ENCODE measurements at places on chromosomes 12 and 14.
A peak's percentile ranks its signal among the peaks of the same experiment; 100 is the strongest.

DNA sequence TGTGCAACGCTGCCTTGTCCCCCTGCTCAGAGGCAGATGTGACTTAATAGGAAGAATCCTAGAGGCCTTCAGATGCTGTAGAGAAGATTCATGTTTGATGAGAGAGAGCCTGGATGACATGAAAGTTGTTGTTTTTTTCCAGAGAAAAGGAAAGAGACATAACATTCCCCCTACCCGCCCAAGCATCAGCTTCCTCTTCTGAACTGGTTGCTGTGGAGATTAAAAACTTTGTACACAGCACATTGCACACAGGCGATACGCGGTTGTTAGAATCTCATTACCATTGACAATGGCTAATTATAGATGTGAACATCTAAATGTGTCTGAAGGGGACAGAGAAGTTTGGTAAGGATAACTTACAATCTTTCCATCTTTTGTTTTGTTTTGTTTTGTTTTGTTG, 13.6 kb upstream of the ETFBKMT start:
- H3K27ac ChIP-seq, result no peak overlapping the region
- no peak overlapping the region for H3K4me3 ChIP-seq
- H3K27me3 ChIP-seq, result no peaks in the 10 kb centered on the region
- no peaks in the 10 kb centered on the region for H3K4me1 ChIP-seq
- H3K36me3 ChIP-seq, result no peaks in the 10 kb centered on the region
- DNase-seq, result no peak

DNA sequence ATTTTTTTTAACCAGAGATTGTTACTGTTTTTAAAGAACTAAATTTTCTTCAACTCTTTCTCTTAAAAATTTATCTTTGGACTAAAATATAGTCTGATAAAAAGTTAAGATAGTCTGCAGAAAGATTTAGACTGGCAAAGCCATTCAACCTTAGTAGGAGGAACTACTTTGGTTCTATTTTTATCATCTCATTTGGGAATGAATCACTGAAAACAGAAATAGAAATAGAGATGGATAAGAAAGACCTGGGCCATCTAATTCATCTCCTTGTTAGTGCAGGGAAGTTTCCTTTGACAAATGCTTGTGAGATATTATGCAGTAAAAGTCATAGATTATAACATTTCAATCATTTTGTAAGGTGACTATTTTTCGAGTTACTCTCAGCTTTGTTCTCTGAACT, 263.2 kb upstream of the NPAS3 start:
- no peak overlapping the region for H3K27ac ChIP-seq
- no peaks in the 10 kb centered on the region for H3K27me3 ChIP-seq
- no peaks in the 10 kb centered on the region for H3K4me1 ChIP-seq
- H3K36me3 ChIP-seq, result no peaks in the 10 kb centered on the region
- no peak overlapping the region for H3K4me3 ChIP-seq
- DNase-seq, result no peak

DNA sequence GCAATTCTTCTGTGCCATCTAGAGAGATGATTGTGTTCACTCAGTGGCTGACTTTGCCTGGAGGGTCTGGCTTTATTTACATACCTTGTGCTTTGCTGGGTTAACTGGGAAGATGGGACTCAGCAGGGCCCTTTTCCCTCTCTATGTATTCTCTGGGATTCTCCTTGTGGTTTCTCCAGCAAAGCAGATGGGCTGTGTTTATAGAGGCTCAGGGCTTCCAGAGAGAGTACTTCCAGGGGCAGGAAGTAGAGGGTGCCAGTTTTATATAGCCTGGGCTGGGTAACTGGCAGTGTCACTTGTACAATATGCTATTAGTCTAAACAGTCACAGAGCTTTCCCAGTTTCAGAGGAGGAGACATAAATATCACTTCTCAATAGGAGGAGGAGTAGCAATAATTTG, 509.9 kb downstream of the DIO2 start:
- H3K27ac ChIP-seq, result no peak overlapping the region
- no peaks in the 10 kb centered on the region for H3K4me1 ChIP-seq
- DNase-seq, result no peak
- H3K4me3 ChIP-seq, result no peak overlapping the region
- H3K36me3 ChIP-seq, result no peaks in the 10 kb centered on the region

GRCh38 chr14:68460541-68460940, 332.3 kb downstream of the ZFP36L1 start:
- H3K27me3 ChIP-seq, result no peaks in the 10 kb centered on the region
- no peak for DNase-seq
- H3K4me3 ChIP-seq, result no peak overlapping the region
- H3K36me3 ChIP-seq, result peaks cover 10% of the 10 kb centered on the region
- H3K27ac ChIP-seq, result peak overlapping the region; percentile 93

DNA sequence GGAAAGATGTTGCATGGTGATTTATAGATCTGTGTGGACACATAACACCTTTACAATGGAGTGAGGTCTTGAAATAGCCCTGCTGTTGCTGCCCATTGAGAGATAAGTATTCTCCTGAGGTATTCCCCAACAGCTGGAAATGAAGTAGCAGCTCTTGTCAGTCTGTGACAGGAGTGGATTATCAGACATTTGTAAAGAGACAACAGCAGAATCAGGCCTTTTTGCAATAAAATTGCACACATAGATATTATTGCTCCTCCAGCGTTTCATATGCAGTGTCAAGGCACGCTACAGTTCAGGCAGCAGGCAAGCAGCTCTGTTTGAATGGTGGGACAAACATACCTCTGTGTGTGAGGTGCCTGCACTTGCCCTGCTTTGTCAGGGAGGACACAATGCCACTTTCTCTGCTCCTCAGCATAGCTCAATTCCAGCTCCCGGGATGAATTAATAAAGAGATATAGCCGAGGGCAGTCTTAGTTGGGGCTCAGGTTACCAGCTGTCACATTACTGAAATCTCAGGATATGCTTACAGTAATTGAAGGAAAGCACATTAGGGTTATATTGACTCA, 49.4 kb downstream of the BICD1 start:
- H3K27me3 ChIP-seq, result no peaks in the 10 kb centered on the region
- H3K36me3 ChIP-seq, result no peaks in the 10 kb centered on the region
- no peak overlapping the region for H3K4me3 ChIP-seq

GRCh38 chr12:114529966-114530365, 124.0 kb upstream of the TBX5 start:
- peaks cover 28% of the 10 kb centered on the region for H3K27me3 ChIP-seq
- no peaks in the 10 kb centered on the region for H3K4me1 ChIP-seq
- DNase-seq, result no peak
- H3K36me3 ChIP-seq, result no peaks in the 10 kb centered on the region
- H3K4me3 ChIP-seq, result no peak overlapping the region
- no peak overlapping the region for H3K27ac ChIP-seq

- no peaks in the 10 kb centered on the region for H3K36me3 ChIP-seq
- peaks cover 77% of the 10 kb centered on the region for H3K27me3 ChIP-seq
- H3K27ac ChIP-seq, result no peak overlapping the region
- no peaks in the 10 kb centered on the region for H3K4me1 ChIP-seq
- DNase-seq, result no peak
- no peak overlapping the region for H3K4me3 ChIP-seq
Measured at GRCh38 chr12:2138871-2139308, 86.1 kb downstream of the CACNA1C start.

- H3K4me1 ChIP-seq, result no peaks in the 10 kb centered on the region
- no peaks in the 10 kb centered on the region for H3K27me3 ChIP-seq
- H3K27ac ChIP-seq, result no peak overlapping the region
- H3K4me3 ChIP-seq, result no peak overlapping the region
- no peaks in the 10 kb centered on the region for H3K36me3 ChIP-seq
Measured at GRCh38 chr12:28390761-28391385, 200.6 kb downstream of the CCDC91 start.

- peak overlapping the region; percentile 98 for H3K27ac ChIP-seq
- peak; percentile 35 for DNase-seq
- H3K27me3 ChIP-seq, result no peaks in the 10 kb centered on the region
- H3K4me3 ChIP-seq, result peak overlapping the region; percentile 96
- H3K36me3 ChIP-seq, result peaks cover 21% of the 10 kb centered on the region
- H3K4me1 ChIP-seq, result peaks cover 37% of the 10 kb centered on the region
Measured at GRCh38 chr12:47082796-47083621, 3.2 kb upstream of the AMIGO2 start.

Measured in PC-9 (cell line).